ENCODE measurements at places on chromosomes 7 and 10. TPM values are rescaled to one million over a fixed set of nuclear protein-coding genes. Genes with fewer than 3 reads are reported as not detected.

Gene KCNMA1
- total RNA-seq, result 117 TPM

Gene OR2A5
- total RNA-seq, result not detected

Gene RBP3
- total RNA-seq, result not detected

Gene PON1
- total RNA-seq, result not detected

Gene ELMO1
- 32.2 TPM for total RNA-seq

DNA sequence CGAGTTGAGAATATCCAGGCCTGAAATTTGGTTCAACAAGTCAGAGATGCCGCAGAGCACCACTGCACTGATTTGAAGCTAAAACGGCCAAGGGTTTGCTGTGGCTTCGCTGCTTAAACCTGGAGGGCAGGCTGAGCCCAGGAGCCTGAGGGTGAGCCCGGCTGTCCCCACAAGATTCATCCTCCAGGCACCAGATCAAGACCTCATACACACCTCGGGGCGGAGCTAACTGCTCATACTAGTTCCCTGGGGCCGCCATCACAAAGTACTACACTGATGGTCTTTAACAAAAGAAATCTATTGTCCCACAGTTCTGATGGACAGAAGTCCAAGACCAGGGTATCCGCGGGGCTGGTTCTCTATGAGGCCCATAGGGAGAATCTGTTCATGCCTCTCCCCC is 16.9 kb upstream of the TRIM56 start:
- DNase-seq, result peak; percentile 65

- no peak for DNase-seq
Measured at GRCh38 chr7:129877146-129877792, 75.5 kb downstream of the UBE2H start.

- no peak for DNase-seq
Measured at GRCh38 chr10:97518301-97519043, 19.7 kb downstream of the UBTD1 start.

DNA sequence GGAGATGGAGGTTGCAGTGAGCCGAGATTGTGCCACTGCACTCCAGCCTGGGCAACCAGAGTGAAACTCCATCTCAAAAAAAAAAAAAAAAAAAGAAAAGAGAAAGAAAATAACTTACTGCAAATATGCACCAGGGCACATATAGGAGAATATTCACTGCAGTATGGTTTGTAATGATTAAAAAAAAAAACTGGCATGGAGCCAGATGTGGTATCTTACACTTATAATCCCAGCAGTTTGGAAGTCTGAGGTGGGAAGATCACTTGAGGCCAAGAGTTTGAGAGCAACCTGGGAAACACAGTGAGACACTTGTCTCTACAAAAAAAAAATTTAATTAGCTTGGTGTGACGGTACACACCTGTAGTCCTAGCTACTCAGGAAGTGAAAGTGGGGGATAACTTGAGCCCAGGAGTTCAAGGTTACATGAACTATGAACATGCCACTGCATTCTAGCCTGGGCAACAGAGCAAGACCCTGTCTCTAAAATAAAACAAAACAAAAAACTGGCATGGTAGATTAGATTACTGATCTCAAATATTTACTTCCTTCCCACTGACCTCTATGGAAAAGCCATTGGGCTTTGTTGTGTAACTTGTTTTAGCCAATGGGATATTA is 85.6 kb downstream of the MICU1 start:
- no peak for DNase-seq

GRCh38 chr7:77680266-77680665 is 16.0 kb upstream of the RSBN1L start:
- DNase-seq, result no peak

GRCh38 chr10:12048547-12048946 is 5.9 kb upstream of the UPF2 start:
- peak; percentile 28 for DNase-seq

GRCh38 chr10:124384591-124385190 is 34.0 kb downstream of the OAT start:
- DNase-seq, result no peak

GRCh38 chr7:27895551-27895950 is 155.6 kb downstream of the TAX1BP1 start:
- DNase-seq, result no peak

DNA sequence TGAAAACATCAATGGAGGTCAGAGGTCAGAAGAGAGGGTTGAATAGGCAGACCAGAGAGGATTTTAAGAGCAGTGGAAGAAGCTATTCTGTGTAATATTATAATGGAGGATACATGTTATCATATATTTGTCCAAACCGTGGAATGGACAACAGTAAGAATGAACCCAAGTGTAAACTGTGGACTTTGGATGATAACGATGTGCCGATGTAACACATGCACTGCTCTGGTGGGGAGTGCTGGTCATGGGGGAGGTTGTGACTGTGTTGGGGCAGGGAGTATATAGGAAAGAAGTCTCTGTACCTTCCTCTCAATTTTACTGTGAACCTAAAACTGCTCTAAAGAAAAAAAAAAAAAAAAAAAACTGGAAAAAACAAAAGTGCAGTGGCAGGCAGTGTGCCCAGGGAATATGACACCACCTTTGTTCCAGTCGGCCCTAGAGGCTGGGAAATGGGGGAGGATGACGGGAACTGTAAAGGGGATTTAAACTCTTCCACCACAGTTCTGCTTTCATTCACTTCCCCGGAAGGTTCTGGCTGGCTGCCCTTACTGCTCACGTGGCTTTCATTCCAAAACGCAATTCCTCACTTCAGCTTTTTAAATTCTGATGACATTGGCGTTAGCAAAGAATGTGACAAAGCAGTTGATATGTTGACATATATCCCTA is 113.7 kb upstream of the ANKRD1 start:
- DNase-seq, result peak; percentile 94

GRCh38 chr10:27542812-27543211 is 38.7 kb downstream of the RAB18 start:
- no peak for DNase-seq

DNA sequence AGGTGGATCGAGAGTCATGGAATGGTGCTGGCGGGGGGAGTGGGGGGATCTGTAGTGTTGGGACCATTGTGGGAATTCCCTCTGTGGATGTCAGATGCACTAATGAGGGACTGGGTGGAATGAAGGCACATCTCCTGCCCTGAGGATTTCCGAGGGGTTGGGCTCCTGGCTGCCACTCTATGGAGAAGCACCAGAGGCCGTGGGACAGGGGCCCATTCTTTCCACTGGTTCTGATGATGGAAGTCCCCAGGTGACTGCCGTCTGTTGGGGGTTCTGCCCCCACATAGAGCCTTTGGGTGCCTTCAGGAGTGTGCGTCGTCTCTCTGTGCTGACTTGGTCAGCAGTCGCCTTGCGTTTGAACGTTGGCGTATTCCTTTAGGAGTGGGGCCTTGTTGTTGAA is 202.9 kb downstream of the GLRX3 start:
- no peak for DNase-seq

DNA sequence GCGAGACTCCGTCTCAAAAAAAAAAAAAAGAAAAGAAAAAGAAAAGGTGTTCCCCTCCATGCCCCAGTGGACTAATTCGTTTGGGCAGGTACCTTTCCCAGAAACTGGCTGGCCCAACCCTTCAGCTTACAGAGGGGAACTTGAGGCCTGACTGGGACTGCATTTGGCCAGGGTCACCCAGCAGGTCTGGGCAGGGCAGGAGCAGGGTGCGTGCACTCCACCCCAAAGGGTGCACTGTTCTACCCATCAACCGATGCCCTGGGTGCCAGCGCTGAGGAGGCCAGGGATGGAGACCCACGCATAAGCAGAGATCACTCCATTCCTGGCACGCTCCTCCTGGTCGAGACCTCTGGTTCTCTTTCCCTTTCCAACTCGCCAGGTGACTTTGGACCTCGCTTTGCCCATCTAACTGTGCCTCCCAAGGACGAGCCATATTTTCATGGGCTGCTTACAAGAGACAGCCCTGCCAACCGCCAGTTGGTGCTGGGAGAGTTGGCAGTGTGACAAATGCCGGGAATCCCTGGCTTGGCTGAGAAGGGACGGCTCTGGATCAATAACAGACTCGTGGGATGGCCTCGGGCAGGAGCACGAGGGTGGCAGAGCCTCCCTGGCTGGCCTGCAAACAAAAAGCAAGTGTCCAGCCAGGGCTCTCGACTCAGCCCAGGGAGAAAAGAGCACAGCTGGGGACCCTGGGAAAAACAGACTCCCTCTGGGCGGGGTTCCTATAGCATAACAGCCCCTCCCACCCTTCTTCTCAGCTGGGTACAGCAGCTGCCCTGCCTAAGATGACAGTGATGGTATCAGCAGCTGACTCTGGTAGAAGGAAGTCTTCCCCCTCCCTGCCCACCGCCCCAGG is 7.9 kb downstream of the HSPB1 start:
- no peak for DNase-seq

DNA sequence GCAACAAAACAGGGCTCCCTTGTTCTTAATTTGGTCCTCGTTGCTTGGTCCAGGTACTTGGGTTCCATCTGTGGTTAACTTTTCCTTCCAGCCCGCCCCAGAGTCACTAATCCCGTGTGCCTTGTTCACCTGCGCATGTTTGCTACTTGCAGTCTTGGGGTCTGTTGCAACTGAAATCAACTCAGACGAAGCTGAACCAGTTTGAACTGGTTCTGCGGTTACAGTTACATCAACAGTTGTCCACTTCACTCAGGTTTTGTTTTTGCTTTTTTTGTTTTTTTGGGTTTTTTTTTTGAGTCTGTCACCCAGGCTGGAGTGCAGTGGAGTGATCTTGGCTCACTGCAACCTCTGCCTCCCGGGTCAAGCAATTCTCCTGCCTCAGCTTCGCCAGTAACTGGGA is 34.7 kb downstream of the TRRAP start:
- DNase-seq, result no peak

DNA sequence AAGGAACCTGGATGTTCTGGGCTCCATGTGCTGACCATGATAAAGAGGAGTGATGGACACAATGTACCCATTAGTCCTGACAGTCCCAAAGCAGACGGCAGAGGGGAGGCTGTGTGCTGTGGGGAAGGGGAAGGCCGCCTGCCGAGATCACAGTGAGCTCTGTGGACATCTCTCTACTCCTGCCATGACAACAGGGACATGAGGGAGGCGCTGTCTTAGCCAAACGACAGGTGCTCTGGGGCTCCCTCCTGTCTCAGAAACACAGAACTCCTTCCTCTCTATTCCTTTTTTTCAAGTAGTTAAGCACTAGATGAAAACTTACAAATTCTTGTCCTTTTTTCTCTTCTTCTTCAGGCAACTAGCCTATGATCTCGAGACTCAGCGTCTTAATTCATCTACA is 113.1 kb downstream of the RNF32 start:
- DNase-seq, result no peak

GRCh38 chr7:114426824-114427223 is 12.2 kb downstream of the FOXP2 start:
- no peak for DNase-seq

GRCh38 chr7:130733931-130734814 is at the start of gene KLF14:
TSS of gene KLF14 (minus strand) at chr7:130734207. CDS start at chr7:130734033, 174 bp downstream.
- DNase-seq, result no peak

- no peak for DNase-seq
Measured at GRCh38 chr10:50641626-50642025, 17.9 kb upstream of the SGMS1 start.

GRCh38 chr7:124856299-124856888 is 73.2 kb downstream of the POT1 start:
- DNase-seq, result no peak

- no peak for DNase-seq
Measured at GRCh38 chr7:65809259-65809981, 63.5 kb upstream of the VKORC1L1 start.

- no peak for DNase-seq
Measured at GRCh38 chr7:92831716-92832533, 4.4 kb downstream of the CDK6 start.

GRCh38 chr10:71218046-71218650 is 5.8 kb downstream of the UNC5B start:
- peak; percentile 57 for DNase-seq

DNA sequence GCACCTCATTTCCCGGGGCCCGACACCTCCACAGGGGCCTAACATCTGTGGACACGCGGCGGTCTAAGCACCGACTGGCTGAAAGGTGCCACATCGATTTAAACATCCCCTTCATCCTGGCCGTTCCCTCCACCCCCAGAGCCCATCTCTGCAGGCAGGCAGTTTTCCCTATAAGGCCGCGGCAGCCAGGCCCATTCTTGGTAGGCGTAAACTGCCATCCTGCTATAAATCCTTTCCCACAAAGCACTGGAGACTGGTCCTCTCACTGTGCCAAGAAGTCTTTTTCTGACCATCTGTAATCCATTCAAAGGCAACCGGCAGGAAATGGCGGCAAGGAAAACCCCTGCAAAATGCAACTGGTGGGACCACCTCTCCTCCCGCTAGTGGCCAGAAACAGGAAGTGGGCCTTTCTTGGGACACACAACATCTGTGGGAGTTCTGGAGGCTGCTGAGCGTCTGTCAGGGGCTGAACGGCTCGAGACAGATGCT is 22.4 kb downstream of the ATXN7L1 start:
- DNase-seq, result no peak

- no peak for DNase-seq
Measured at GRCh38 chr10:126349676-126350075, 38.6 kb downstream of the ADAM12 start.
